ENCODE measurements at places on chromosomes 4 and X.

DNA sequence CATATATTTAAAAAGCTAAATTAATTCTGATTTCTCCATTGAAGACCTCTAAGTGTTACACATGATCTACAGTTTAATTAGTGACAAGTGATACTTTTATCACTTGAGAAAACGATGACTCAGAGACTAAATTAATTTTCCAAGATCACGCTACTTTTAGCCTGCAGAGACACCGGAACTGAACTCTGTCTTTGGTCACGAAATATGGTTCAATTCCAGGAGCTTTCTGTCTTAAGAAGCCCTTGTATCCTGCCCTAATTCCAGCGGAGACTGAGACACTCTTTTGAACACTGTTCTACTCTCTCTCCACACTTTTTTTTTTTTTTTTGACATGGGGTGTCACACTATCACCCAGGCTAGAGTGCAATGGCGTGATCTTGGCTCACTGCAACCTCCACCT lies 63.6 kb downstream of the IRF2 start:
- no peak for DNase-seq

DNA sequence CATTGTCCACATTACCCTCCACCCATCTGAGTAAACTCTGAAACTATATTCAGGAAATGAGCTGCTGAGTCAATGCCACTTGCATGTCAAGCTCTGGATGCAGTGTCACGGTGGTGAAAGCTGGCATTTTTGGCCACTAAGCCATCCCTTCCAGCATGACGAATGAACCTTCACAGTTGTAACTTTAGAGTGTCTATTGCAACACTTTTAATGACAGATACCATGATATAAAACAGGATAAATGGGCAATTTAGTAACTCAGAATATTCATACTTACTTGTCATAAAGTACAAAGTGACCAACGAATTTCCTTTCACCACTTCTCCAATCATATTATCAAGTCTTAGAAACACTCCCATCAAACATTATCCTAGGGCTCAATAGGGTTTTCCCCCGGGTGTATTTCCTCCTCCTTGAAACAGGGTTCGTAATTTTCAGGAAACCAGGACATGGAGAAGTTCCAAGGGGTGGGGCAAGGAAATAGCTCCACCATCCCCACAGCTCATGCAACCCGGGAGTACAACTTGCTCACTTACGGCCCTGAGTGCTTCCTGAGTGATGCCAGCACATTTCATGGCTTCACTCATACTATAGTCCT lies 73.1 kb downstream of the MTHFD2L start:
- no peak for DNase-seq

- DNase-seq: no peak
Observed at GRCh38 chr4:152972821-152973628, 36.9 kb downstream of the FHDC1 start.

GRCh38 chr4:188603646-188604045 lies 464.4 kb downstream of the TRIML1 start:
- DNase-seq: no peak

GRCh38 chr4:6200011-6200921 lies at the start of gene JAKMIP1:
Gene JAKMIP1 (minus strand): TSS chr4:6200549. CDS start chr4:6112850, 87,699 bp downstream.
- DNase-seq: peak; percentile 81

DNA sequence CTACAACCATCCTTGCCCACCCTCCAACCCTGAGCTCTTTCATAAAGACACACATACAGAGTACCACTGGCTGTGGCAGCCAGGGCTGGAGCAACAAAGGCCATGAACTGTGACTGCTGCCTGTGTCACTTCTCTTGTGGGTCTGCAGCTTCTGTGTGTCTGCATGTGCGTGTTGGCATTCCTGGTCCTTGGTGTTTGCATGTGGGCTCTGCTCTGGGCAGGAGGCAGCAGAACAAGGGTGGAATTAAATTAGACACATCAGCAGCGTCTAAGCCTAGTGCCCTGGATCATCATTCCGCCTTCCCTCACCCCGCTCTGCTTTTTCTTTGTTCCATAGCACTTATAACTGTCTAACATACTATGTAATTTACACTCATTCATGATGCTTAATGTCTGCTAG lies 157.7 kb downstream of the MGST2 start:
- DNase-seq: no peak

GRCh38 chr4:47801481-47802002 lies 36.3 kb downstream of the CORIN start:
- no peak for DNase-seq

DNA sequence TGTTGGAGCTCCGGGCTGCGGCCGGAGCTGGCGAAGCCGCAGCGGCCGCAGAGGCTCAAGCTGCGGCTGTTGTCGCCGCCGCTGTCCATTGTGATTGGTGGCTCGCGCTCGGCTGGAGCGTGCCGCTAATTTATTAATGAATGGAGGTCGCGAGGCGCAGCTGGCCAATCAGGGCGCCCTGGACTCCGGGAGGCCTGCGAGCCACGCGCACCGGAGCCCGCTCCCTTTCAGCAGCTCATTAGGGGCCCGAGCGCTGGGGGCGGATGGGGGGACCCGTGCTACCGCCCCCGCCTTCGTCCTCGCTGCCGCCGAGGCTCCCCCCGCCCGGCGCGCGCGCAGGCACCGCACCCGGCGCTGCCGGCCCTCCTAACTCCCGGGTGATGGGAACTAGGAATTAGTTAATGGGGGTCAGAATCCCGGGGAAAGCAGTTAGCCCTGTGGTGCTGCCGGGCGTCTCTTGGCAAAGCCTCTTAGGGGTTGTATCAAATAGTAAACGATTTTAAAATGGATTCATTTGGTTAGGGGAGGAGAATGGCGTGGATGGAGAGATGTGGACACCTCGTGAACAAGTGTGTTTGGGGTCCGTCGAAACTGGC lies 589 bp upstream of the NEUROG2 start:
- DNase-seq: no peak

DNA sequence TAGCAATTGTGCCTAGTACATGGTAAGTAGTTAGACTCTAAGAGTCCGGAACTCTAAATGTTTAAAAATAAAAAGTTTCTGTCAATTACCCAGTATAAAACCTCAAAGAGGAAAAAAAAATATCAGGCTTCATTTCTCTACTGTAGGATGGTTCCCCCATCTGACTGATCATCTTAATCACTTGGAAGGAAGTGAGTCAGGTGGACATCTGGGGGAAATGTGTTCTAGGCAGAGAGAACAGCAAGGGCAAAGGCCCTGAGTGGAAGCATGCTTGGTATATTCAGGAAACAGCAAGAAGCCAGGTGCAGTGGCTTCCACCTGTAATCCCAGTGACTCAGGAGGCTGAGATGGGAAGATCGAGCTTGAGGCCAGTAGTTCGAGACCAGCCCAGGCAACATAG lies 2.9 kb upstream of the EIF1AX start:
- no peak for DNase-seq

DNA sequence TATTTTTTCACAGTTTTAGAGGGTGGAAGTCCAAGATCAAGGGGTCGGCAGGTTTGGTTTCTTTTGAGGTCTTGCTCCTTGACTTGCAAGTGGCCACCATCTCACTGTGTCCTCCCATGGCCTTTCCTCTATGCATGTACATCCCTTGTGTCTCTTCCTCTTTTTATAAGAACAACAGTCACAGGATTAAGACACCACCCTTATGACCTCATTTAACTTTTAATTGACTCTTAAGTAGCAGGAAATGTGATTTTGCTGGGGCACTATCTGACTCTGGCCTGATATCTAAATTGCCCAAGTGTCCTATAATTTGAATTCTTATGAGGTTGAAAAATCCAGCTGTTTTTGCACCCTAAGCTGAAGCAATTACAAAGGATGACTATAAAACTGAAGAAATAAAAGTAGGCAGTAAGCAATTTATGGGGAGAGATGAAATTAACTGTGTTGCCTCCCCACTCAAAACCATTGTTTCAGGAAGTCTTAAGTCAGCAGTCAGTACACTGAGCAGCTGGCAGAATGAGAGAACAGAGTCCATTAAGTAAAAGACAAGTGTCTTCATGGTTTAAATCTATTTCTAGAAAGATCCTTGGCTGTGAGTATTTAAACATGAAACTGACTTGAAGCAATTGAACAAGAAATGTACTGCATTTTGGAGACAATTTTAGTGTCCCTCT lies 601.3 kb downstream of the SPRY1 start:
- DNase-seq: no peak

GRCh38 chr4:82984459-82984858 lies 26.2 kb downstream of the LIN54 start:
- DNase-seq: peak; percentile 9

- no peak for DNase-seq
Observed at GRCh38 chr4:14313757-14314156, 686.2 kb upstream of the BOD1L1 start.

DNA sequence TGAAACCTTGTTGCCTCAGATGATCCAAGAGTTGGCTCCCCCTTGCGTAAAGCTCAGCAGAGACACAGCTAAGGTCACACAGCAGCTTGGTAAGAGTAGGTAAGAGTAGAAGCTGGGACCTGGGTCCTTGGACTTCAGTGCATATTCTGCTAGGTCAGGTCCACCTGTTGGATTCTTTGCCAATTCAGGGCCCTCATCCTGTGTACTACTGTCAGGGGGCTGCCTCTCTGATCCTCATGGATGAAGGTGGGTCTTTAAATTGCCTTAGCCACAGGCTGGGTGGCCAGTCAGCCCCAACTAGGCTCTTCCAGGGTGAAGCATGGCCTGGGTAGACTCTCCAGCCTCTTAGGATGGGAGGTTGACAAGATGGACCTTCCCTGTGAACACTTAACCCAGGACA lies 155.8 kb downstream of the AMMECR1 start:
- DNase-seq: no peak

DNA sequence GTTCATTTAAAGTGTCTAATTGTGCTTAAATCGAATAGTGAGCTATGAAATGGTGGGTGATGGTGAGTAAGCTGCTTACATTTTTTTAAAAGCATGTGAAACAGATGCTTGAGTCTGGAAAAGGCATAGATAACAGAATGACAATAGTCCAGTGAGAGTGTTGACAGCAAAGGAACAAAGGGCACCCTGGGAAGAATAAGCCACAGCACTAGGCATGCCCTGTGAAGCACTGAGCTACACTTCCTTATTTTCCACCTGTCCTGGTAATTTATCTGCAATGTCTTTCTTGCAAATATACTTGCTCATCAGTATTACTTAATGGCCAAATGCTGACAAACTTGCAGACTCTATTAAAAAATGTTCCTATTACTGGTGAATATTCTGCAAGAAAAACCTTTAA lies 168.7 kb downstream of the PRDM5 start:
- DNase-seq: no peak

DNA sequence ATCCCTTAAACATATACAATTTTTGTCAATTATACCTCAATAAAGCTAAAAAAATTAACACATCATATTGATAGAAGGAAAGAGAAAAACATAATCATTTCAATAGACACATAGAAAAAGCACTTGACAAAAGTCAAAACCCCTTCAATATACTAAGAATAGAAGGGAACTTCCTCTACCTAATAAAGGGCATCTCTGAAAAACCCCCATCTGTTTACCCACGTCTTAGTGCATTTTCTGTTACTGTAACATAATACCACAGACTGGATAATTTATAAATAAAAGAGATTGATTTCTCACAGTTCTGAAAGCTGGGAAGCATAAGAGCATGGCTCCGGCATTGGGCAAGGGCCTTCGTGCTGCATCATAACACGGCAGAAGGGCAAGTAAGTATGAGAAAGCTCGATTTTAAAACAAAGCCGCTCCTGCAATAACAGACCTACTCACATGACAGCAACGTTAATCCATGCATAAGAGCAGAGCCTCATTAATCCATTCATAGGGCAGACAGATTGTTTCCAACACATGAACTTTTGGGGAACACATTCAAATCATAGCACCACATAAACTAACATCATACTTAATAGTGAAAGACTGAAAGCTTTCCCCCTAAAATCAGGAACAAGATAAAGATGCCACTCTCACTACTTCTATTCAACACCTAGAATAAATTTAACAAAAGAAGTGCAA lies 15.7 kb downstream of the STEEP1 start:
- DNase-seq: no peak

- peak; percentile 27 for DNase-seq
Observed at GRCh38 chr4:98510757-98511517, 147.5 kb downstream of the TSPAN5 start.

DNA sequence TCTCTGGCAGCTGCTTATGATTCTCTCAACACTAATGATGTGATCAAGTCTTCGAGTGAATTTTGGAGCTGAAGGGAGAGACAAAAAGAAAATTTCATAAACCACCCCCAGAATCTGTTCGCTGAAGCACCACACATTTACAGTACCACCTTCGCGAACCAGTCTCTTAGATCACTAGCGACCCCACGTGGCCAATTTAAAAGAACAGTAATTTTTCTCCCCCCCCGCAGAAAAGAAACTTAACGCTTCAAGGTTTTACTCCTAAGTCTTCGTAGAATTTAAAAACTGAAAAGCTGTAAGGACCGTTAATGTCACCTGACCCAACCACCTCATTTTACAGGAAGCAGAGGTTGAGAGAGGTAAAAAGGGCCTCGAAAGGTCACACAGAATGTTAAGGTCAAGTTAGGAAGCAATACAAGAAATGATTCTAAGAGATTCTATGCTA lies 187.5 kb downstream of the QDPR start:
- no peak for DNase-seq

DNA sequence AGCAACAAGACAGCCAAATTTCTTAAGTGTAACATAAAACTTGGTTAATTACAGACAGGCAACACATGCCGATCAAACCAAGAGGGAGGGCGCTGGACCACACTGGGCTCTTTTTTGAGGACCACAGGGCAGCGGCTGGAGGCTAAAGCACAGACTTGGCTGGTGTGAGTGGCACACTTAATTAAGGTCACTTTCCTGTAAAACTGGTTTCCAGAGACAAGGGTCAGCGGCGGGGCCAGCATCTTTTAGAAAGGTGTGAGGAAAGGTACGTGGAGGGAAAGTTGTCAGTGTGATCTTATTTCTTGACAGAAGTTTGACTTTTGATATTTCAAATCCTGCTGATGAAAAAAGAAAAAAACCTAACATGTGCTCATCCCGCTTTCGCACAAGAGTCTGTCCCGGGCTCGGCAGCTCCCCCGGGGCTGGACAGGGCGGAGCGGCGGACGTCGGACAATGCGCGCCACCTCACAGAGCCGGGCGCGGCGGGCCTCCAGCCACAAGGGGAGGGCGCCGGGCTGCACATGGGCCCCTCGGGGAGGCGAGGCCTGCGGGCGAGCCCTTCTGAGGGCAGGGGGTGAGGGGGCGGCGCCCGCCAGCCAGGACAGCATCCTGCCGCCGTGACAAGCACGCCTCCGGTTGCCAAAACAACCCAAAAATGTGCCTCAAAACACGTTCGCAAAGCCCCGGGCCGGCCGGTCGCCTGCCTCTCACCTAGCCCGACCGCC lies 660 bp upstream of the HSPA4L start:
- DNase-seq: no peak

DNA sequence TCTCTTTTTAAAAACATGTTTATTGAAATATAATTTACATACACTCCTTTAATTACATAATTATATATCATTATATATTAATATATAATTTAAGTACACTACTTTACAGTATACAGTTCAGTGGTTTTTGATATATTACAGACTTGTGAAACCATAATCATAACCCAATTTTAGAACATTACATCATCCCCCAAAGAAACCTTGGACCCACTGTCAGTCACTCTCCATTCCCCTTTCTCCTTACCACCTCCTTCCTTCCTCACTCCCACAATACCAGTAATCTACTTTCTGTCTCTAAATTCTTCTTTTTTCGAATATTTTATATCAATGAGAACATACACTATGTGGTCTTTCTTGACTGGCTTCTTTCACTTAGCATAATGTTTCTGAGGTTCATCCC lies 17.9 kb upstream of the EXOSC9 start:
- no peak for DNase-seq

All from stimulated activated CD8-positive, alpha-beta memory T cell treated with anti-CD3 and anti-CD28 coated beads, Interleukin-15, amount 100 ng/mL, for 48 hours (primary cell).